Adipocyte (in vitro differentiated cells): ENCODE measurements at places on chromosomes 12 and 14.

DNA sequence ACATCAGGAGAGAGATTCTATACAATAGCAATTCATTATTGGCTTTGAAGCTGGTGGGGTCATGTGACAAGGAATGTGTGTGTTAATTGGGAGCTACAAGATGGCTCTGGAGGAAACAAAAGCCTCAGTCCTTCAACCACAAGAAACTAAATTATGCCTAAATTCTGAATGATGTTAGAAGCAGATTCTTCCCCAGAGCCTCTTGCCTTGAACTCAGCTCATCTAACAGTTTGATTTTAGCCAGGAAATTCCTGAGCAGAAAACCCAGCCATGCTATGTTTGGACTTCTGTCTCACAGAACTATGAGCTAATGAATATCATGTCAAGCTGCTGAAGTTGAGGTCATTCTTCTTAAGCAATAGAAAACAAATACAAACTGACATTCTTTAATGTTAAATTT is 274.7 kb downstream of the SLC6A15 start:
- DNase-seq = peak; percentile 69

GRCh38 chr12:110379197-110379596 is 24.3 kb downstream of the ANAPC7 start:
- peak; percentile 4 for DNase-seq

DNA sequence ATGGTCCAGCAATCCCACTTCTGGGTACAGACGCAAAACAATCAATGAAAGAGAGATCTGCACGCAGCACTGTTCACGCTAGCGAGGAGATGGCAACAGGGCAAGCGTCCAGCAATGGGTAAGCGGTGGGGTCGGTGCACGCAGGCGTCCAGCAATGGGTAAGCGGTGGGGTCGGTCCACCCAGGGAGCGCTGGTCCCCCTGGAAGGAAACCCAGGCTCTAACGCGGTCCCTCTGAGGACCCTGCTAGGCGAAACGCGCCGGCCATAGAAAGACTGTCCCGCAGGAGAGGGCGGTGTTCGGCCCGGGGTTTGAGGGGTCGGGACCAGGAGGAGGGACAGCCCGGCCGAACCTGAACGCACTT is 618 bp upstream of the PGAM5 start:
- peak; percentile 41 for DNase-seq

DNA sequence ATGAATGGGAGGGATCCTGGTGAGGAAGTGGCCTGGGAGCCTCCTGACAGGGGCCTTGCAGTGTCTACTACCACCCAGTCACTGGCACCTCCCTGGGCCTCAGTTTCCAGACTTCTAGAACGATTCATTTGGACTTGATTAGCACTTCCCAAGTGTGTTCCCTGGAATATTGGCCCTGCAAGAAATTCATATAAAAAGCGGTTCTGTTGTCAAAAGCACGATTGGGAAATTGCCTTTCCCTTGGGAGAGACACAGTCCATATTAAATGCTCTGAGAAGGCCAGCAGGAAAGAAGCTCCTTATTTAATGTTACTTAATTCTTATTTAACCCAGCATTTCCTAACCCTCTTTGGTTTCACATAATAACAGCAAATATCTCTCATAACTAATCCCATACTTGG is 61.9 kb downstream of the DRAM1 start:
- DNase-seq = peak; percentile 39

- no peak for DNase-seq
Measured at GRCh38 chr12:67211029-67211428, 58.1 kb upstream of the CAND1 start.

DNA sequence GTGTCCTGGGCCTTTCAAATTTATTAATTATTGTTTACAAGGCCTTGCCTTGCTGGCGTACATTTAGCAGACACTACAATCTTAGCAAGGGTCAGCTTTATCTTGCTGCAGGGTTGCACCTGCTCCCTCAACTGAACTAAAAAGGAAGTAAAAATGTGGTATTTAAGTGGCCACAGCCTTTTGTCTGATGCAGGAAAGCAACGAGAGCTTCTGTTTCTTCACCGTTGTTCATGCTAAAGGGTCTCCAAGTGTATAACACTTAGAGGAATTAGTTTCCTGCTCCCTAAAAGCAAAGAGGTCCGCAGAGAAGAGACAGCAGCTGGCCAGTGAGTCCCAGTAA is 62.8 kb upstream of the EGLN3 start:
- DNase-seq = no peak

DNA sequence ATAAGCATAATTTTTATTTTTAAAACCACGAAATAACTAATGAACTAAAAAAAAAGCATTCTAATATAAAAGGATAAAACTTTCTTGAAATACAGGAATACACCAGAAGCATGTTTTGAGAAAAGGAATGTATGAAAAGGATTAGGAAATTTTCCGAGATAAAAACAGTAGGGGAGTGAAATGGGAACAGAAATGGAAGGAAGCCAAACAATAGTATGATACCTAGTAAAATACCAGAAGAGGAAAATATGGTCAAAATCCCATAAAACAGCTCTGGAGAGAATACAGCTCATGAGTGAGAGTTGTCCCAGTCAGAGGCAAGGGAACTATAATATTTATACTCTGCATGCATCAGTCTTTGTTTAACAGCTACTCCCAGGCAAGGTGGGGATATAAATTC is 1016.2 kb downstream of the SLC6A15 start:
- DNase-seq = peak; percentile 11

- DNase-seq = no peak
Measured at GRCh38 chr12:90519285-90519684, 435.7 kb downstream of the CCER1 start.

- DNase-seq = peak; percentile 85
Measured at GRCh38 chr14:54348001-54348611, 48.7 kb upstream of the CDKN3 start.

DNA sequence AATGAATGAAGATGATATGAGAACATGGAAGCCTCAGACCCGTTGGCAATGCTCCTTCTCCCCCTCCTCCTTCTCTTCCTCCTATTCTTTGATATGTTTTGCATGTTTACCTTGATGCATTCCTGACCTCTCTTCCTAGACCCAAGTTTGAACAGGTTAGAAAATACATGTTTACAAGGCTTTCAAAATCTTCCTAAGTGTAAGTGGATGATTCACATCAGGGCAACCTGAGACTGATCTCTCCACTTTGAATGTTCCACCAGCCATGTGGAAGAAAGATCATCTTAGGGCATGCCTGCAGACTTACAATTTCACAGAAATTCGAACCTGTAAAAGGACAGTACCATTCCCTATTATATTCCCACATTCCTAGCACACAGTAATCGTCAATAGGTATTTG is 18.0 kb upstream of the LDHB start:
- DNase-seq = no peak

GRCh38 chr12:51771008-51771407 is 77.5 kb downstream of the FIGNL2 start:
- DNase-seq = peak; percentile 28

GRCh38 chr12:132020292-132020691 is 70.5 kb downstream of the EP400 start:
- DNase-seq = no peak

DNA sequence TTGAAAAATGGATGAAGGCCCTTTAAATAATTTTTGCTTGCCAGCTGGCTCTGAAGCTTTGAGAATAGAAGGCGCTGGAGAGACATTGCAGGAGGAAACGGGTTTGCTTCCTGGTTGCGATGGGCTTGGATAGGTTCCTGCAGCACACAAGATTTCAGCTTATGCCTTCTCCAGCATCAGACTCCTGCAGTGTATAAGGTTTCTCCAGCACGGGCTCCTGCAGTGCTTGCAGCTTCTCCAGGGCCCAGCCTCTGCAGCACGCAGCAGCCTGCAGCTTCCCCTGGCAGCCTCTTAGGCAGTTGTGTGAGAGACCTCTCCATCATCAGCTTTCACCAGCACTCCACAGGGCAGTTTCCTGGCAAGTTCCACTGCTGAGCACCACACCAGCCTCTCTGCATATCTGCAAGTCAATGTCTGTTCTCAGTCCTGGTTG is 78.7 kb upstream of the ZDHHC17 start:
- peak; percentile 41 for DNase-seq

- DNase-seq = no peak
Measured at GRCh38 chr14:37643701-37644100, 48.3 kb downstream of the TTC6 start.

DNA sequence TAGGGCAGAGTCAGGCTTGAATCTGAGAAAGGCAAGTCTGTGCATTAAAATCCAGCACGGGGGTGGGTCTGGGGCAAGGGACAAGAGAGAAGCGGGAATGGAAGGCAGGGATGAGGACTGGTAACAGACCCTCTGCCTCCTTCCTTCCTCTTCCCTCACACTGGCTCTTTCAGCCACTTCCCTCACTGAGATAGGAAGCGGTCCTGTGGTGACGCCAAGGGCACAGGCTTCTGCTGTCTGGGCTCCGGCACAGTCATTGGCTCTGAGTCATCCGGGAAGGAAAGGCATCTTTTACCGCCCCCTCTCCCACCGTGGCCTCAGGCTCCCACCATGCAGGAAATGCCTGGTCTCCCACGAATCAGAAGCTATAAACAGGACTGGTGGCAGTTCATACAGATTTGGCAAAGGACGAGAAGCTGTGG is 70.2 kb downstream of the ETV6 start:
- peak; percentile 87 for DNase-seq

DNA sequence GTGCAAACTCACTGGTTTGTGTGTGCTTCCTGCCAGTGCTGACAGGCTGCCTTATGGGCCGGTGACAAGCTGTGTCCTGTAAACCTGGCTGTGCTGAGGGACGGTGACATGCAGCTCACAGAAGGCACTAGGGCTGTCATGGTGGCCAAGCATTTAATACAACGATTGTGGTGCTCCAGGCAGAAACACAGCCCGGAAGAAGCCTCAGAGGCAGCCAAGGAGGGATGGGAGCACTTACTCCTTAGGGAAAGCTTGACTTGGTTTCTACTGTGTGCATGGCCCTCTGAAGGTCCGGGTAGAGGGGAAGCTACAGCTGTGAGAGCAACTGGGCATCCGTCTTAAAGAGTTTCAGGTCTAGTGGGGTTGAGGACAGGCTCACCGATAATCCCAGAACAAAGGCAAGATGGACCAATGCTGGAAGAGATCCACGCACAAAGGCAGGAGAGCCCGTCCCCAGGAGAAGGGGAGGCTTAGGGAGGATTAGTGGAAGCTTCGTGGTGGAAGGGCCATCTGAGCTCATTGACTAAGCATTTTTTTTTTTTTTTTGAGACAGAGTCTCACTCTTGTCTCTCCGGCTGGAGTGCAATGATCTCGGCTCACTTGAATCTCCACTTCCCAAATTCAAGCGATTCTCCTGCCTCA is 10.7 kb upstream of the MCRS1 start:
- no peak for DNase-seq

- no peak for DNase-seq
Measured at GRCh38 chr14:39568809-39569538, 136.7 kb upstream of the FBXO33 start.

DNA sequence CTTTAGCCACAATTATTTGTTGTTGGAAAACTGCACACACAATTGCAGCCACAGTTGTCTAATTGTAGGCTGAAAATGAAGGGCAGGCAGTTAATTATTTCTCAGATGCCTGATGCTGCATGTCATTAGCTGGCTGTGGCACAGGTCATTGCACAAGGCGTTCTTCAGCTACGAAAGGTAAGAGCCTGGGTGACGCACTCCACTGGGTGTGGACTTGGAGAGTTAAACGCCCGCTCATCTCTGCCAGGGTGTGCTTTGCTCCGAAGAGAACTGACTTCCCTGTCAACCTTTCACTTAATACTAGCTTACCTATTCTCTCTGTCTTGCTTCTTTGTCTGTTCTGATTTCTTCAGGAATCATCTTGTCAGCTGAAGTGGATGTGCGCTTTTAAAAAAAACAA is 91.4 kb upstream of the CPM start:
- DNase-seq = no peak

- DNase-seq = peak; percentile 87
Measured at GRCh38 chr14:77580964-77581505, 35.4 kb downstream of the SPTLC2 start.

DNA sequence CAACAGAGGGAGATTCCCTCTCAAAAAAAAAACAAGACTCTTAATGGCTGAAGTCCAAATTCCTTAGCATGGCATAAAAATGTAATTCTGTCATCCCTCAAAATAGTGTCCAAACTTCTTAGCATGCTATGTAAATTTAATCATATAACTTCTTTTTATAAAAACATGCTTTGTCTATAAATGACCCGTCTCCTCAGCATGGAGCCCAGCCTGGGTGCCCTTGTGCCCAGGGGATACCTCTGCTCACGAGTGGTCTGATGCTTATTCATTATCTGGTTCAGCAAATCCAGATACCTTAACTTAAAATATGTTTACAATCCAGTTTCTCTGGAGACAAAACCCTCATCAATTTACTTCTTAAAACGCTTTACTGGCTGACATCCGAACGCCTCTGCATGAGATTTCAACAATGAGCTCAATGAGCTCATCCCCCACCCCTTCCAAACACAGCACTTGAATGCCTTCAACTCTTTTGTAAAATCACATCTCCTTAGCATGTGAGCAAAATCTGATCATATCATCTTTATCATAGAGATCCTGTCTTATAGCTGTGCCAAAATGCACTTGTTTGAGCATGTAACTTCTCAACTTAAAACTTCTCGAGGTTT is 15.7 kb downstream of the RTL1 start:
- DNase-seq = peak; percentile 40

GRCh38 chr14:78308079-78308478 is 137.9 kb downstream of the NRXN3 start:
- DNase-seq = no peak

- no peak for DNase-seq
Measured at GRCh38 chr12:117026343-117026742, 72.9 kb downstream of the TESC start.

- peak; percentile 42 for DNase-seq
Measured at GRCh38 chr12:51910168-51910567, 2.9 kb downstream of the ACVRL1 start.

- DNase-seq = no peak
Measured at GRCh38 chr12:95626854-95627253, 75.6 kb upstream of the USP44 start.

DNA sequence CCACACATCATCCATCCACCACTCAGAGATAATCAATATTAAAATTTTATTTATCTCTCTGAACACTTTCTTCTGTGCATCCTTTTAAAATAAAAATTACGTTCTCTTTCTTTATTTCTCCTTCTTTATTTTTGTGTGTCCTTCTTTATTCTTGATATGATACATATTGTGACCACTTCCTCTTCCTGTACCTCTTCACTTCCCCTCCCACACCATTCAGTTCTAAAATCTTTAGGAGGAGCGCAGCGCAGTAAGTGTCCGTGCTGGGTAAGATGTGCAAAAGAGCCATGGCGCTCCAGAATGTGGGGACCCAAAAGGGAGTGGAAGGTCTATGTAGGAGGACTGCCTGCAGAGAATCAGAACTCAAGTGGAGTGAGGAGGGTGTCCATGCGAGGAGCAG is 256.7 kb downstream of the ITPR2 start:
- DNase-seq = no peak

GRCh38 chr14:75150150-75150549 is 23.3 kb upstream of the NEK9 start:
- DNase-seq = peak; percentile 53
